ENCODE measurements at places on chromosomes 2 and 18.

- no peak for DNase-seq
These were observed 237.4 kb upstream of the ACVR2A start for GRCh38 chr2:147607379-147607778.

DNA sequence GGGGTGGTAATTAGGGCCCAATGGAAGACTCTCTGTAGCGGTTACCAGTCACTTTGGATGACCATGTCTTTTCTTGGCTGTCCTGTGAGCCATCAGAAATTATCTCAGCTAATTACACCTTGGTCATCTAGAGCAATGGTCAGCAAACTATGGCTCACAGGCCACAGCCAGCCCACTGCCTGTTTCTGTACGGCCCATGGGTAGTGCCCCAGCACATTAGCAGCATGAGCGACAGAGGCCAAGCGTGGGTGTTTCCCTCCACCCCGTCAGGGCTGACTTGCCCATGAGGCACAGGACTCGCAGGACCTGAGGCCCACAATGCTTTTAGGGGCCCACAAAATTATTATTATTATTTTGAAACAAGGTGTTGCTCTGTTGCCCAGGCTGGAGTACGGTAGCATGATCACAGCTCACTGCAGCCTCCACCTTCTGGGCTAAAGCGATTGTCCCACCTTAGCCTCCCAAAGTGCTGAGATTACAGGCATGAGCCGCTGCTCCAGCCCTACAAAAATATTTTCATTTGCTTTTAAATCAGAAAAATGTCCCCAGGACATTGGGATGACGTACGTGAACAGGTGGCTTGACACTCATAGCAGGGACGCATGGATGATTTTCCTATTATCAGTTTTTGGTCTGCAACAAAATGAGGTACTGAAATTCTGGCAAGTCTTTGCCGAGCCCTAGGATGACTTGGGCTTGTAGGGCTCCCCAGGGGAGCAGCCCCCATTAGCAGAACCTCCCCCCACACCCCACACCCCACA, 29.3 kb upstream of the CEP68 start:
- DNase-seq: no peak

GRCh38 chr18:31041271-31042083, 1.1 kb downstream of the DSC3 start:
- DNase-seq: peak; percentile 18

- DNase-seq: peak; percentile 33
These were observed 62.6 kb downstream of the MARCO start for GRCh38 chr2:119004602-119005001.

DNA sequence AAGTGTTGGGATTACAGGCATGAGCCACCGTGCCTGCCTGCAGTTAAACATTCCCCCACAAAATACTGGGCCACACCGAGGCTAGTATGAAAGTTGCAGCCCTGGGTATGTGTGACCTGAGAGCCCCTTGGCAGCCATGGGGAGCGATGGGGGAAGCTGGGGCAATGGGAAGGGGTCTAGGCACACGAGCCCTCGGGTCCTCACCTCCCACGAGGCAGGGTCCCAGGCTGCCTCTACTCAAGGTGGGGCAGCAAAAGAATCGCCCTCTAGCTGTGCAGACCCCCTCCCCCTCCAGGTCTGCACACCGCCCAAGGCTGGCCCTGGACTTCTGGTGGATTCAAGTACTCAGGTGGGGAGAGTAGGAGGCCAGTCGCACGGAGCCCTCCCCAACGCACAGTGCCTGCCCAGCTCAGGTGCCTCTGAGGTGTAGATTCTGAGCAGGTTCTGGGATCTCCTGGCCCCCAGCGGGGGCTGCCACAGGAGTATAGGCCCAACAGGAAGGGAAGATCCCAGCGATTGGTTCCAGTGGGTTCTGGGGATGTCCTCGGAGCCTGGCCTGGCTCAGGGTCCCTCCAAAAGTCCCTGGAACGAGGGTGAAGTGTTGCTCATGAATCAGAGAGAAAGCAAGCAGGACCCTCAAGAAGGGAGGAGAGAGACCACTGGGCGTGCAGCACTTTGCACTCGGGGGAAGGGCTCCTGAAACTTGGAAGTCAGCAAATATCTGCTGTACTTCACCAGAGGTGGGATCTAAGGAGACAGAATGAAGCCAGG, 2.6 kb downstream of the GPR35 start:
- DNase-seq: no peak

GRCh38 chr2:120844070-120844738, 108.5 kb downstream of the GLI2 start:
- no peak for DNase-seq

- DNase-seq: no peak
These were observed 9.0 kb upstream of the MRPL19 start for GRCh38 chr2:75637568-75637967.

- peak; percentile 7 for DNase-seq
These were observed 318.9 kb upstream of the ACVR2A start for GRCh38 chr2:147525819-147526489.

- DNase-seq: no peak
These were observed 64.9 kb downstream of the KLHL29 start for GRCh38 chr2:23449831-23450331.

GRCh38 chr2:85062565-85062964, 70.6 kb upstream of the TCF7L1 start:
- no peak for DNase-seq

DNA sequence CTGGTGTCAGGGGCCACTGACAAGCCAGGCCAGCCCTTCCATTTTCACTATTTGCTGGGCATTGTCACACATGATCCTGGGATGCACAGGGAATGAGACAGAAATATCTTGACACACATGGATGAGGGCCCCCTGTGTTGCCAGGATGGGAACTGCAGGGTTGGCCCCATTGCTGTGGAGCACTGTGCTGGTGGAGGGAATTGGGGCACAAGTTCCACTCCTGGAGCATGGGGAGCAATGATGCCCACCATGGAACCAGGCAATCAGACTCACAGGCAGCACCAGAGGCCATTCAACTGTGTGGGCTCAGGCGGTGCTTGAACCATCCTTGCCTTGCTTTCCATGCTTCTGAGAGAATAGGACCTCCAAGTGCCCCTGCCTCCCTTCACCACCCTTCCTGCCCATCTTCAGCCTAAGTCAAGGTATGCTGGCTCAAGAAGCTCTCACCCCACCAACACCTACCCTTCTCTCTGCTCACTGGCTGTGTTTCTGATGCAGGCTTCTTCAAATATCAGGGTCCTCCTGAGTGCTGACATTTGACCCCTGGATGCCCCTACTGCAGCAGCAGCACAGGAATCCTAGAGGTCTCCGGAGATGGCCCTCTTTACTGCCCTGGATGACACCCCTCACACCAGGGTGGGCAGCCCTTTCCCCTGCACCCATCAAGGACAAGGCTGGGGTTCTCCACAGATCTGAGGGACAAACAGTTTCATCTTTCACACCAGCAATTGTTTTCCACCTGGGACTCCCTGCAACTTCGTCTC, 11.0 kb downstream of the ADRA2B start:
- DNase-seq: no peak

GRCh38 chr2:59277671-59278070, 1036.5 kb upstream of the FANCL start:
- DNase-seq: no peak

GRCh38 chr2:11568436-11568835, 34.6 kb downstream of the GREB1 start:
- DNase-seq: no peak

DNA sequence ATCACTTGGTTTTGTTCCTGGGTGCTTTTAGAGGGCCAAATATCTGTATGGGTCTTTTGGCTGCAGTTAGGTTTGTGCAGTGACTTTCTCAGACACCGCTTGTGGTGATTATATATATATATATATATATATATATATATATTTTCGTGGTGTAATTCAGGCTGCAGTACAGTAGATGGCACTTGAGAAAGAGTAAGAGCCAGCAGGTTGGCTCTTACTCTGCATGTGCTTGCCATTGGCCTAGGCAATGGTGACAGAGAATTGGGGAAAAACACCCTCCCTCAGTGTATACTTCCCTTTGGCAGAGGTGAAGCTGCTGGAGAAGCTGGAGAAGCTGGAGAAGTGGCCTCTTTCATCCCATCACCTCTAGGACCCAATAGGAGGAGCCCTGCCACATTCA, 22.2 kb upstream of the MYL1 start:
- DNase-seq: no peak

- DNase-seq: no peak
These were observed 219.8 kb downstream of the CDCA7 start for GRCh38 chr2:173574324-173575112.

- no peak for DNase-seq
These were observed 51.5 kb downstream of the PLEKHB2 start for GRCh38 chr2:131156452-131157149.

DNA sequence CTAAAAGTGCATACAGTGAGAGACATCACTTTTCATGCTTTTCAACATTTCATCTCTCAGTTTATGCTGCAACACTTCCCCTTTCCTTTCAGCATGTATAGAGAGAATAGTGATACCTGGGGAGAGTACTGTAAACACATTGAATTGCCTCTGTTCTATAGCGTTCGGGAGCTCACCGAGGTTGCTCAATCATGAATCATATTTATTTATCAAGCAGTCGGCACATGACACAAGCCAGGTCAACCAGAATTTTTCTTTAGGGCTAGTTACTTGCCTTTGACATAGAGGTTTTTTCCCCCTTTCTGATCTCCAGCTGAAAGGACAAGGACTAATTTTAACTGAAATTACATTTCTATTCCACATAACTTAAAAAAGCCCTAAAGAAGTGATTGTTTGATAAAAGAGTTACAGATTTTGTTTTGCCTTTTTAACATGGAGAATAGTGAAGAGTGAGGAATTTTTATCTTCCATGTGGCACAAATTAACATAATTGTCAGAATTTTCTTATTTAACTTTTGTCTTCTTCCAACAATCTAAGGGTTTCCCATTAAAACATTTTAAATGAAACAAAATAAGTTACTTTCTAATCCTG, 690.9 kb upstream of the TMEFF2 start:
- DNase-seq: peak; percentile 9

DNA sequence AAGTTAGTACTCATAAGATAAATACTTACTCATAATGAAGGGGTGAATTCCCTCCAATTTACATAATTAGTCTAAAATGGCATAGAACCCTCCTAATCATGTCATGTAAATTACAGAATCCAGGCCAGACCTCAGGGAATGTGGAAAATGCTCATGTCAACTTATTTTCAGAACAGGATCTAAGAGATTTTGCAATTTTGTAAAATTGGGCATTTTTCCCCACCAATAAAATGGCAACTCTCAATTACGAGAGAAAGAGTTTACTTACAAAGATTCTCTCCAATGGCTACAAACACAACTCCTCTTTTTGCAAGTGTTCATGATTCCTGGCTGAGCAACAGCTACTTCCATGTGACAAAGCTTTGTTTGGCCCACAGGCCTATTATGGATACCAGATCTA, 33.8 kb upstream of the SP5 start:
- no peak for DNase-seq

GRCh38 chr2:221649051-221649775, 77.1 kb upstream of the EPHA4 start:
- no peak for DNase-seq

- DNase-seq: no peak
These were observed 30.7 kb upstream of the MLPH start for GRCh38 chr2:237456200-237456843.

- no peak for DNase-seq
These were observed 33.9 kb downstream of the INO80C start for GRCh38 chr18:35463827-35464226.

- DNase-seq: no peak
These were observed 15.2 kb downstream of the PRELID3A start for GRCh38 chr18:12422936-12423335.

DNA sequence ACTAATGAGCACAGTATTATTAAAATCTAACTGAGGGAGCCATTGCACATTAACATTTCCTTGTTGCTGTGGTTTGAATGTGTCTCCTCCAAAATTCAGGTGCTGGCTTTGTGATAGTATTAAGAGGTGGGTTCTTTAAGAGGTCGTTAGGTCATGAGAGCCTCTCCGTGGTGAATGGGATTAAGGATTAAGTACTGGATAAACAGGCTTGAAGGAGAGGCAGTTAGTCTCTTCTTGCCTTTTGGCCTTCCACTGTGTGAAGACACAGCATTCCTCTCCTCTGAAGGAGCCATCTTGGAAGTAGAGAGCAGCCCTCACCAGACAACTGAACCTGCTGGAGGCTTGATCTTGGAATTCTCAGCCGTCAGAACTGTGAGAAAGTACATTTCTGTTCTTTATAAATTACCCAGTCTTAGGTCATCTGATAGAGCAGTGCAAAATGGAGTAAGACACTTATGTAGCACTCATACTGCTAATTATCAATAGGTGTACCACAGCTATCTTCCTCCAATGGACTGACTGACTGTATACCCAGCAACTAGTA, 182.7 kb downstream of the MYO3B start:
- DNase-seq: no peak

DNA sequence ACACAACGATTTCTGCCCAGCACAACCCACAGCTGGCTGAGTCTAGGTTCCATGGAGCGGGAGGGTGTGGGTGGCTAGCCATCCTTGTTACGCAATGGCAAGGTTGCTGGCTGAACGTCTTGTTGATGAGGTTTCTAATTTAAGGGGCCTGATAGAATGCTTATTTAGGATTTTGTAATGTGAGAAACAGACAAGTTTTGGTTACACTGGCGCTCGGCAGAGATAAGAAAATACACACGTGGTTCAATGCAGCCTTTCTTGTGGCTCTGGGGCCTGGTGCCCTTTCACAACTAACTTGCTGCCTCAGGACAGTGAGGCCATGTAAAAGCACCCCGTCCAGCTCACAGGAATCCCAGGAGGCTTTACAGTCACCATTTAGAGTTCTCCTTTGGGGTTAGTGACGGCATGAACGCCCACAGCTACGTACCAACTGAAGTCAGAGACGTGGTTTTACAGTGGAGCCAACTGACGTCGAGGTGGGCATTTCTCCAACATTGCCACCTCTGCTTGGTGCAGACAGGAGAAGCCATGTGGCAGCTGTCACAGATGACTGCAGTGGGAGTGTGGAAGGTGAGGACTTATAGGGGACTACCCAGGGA, 29.7 kb upstream of the PIEZO2 start:
- DNase-seq: no peak

- peak; percentile 73 for DNase-seq
These were observed 343.6 kb upstream of the SYT4 start for GRCh38 chr18:43620936-43621335.

DNA sequence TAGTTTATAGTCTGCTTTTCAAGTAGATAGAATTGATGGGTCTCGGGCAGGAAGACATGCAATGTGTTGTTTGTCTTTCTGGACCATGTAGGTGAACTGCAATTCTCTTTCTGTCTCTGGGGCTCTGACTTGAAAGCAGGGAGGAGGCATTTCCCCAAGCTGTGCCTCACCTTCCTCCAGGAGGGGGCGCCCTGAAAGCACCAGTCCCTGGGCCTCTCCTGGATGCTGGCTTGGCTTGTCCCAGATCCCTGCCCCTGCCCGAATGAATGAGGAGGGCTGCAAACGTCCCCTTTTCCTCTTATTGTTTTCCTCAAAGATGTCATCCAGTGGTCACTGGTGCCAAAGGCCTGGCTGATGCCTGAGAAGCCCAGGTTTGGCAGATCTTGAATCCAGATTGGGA, 270.6 kb downstream of the CELF4 start:
- no peak for DNase-seq

- DNase-seq: no peak
These were observed 1237.1 kb downstream of the LRP1B start for GRCh38 chr2:140893685-140894084.

GRCh38 chr2:55518841-55519165, 715 bp upstream of the CFAP36 start:
- peak; percentile 4 for DNase-seq
